ENCODE measurements at places on chromosomes 2 and 18.

GRCh38 chr2:70647873-70648481 is 94.4 kb upstream of the TGFA start:
- peak; percentile 76 for DNase-seq

DNA sequence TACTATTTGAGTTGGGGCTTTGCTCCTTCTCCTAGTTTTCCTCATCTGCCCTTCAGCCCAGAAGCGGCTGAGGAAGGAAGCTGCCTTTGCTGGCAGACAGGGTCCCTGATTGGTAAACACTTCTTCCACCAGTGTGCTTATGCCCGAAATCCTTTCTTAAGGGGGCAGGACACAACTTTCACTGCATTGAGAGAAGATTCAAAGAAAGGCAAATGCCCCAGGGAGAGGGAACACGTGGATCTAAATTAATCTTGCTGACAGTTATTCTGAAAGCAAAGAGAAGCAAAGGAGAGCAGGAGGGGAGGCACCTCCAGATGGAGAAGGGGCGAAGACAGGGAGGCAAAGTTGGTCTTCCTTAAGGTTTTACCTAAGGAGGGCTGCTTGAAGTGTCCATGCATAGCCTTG is 92.1 kb upstream of the EFEMP1 start:
- DNase-seq: no peak

GRCh38 chr18:6315517-6316331 is 99.0 kb downstream of the L3MBTL4 start:
- no peak for DNase-seq

DNA sequence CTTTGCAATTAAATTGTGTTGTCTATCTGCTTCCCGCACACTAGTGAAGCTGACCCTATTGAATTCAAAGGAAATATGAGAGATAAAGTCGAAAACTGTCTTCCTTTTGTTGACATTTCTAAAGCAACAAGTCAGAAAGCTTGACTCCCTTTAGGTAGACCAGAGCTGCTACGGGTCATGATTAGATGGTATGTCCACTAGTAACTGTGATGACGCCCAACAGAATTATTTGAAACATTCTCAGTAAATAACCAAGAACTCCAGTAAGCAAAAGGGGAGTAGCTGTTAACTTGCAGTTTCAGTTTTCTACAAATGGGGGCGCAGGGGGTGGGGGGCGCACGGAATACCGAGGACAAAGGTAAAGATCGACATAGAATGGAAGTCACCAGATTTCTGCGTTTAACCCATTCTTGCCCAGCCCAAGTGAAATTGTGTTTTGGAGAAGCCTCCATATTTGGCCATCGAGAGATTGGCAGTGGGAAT is 56.4 kb downstream of the CRIM1 start:
- DNase-seq: no peak

- no peak for DNase-seq
These were observed 533.1 kb downstream of the RNF144A start for GRCh38 chr2:7450188-7450832.

- DNase-seq: no peak
These were observed 336.9 kb downstream of the BCL11A start for GRCh38 chr2:60216452-60216995.

GRCh38 chr2:127642706-127643438 is 3.1 kb upstream of the GPR17 start:
- DNase-seq: no peak

- no peak for DNase-seq
These were observed 18.3 kb downstream of the CLUL1 start for GRCh38 chr18:615092-615521.

DNA sequence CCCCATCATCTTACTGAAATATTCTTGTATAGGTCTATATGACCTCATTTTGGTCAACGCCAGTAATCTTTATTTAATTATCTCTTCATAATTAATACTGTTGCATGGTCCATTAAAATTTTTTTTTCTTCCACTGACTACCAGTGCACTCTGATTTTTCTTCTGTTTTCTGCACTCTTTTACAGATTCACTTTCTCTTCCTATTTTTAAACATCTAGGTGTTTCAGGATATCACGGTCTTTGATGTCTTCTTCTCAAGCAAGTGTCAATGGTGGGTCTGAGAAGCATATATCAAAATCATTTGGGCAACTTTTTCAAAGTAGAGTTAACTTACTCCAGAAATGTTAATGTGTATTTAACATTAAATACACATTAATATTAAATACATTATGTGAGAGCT is 51.4 kb downstream of the CCDC141 start:
- no peak for DNase-seq

- no peak for DNase-seq
These were observed 309.2 kb downstream of the AGAP1 start for GRCh38 chr2:235803028-235803427.

- DNase-seq: no peak
These were observed 81.5 kb downstream of the GAREM1 start for GRCh38 chr18:32389191-32389590.

DNA sequence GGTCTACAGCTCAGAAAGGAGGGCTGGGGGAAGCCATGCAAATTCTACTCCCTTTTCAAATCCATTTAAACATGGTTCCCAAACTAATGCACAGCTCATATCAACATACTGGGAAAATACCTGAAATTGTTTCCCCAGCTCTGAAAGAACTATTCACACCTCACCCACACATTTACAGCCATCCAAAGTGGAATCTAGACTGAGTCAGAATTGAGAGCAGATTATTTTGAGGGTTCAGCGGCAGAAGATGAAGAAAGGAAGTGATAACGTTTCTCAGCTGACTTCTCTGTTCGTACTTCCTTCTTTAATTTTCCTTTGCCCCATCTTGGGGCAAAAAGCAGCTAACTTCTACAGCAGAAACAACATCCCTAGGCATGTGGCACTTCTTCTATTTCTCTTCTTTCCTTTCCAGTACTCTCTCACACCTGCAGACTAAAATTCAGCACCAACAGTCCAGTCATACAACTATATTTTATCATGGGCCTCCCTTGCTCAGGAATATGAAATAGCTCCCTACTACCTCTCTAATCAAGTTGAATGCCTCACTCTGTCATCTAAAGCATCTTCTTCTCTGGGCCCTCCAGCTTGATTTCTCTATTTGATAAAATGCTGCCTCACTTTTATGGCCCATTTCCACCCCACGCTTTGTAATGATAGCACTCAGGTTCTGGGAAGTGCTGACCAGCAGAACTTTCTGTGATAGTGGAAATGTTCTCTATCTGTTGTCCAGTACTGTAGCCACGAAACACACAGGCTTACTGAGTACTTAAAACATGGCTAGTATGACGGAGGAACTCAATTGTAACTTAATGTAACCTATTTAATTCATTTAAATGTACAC is 35.9 kb downstream of the ARHGAP25 start:
- DNase-seq: no peak

- DNase-seq: no peak
These were observed 61.2 kb downstream of the BOD1L2 start for GRCh38 chr18:57208047-57208446.

- no peak for DNase-seq
These were observed 36.7 kb downstream of the SLC9A4 start for GRCh38 chr2:102509749-102510148.

GRCh38 chr2:190792956-190793888 is 87.4 kb upstream of the GLS start:
- DNase-seq: no peak

GRCh38 chr18:54117853-54118773 is 106.4 kb downstream of the MBD2 start:
- DNase-seq: no peak

GRCh38 chr18:77267969-77268368 is 18.3 kb downstream of the GALR1 start:
- DNase-seq: no peak

GRCh38 chr18:5309888-5310470 is 14.5 kb upstream of the ZBTB14 start:
- no peak for DNase-seq

DNA sequence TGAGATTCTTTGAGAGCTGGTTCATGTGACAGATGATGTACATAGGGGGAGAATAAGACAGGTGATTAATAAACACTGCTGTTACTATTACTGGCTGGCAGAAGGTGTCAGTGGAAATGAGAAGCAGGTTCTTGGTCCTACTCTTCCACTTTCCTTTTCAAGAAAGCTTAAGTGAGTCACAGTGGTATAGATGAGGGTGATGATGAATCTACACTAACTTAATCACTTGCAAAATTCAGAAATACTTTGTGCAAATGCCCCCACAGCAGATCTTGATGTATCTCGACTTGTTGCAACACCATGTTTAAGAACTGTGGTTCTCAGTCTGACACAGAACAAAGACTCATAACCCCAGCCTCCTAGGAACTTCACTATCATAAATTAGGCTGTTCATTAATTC is 35.9 kb upstream of the MGAT5 start:
- DNase-seq: no peak

GRCh38 chr2:195658541-195658890 is 1.5 kb downstream of the SLC39A10 start:
- DNase-seq: no peak

Measured in ureter (tissue), 1 donor.